Left lung (tissue), 14 donors: ENCODE measurements at places on chromosomes 2 and 18. TPM values are rescaled to one million over a fixed set of nuclear protein-coding genes. Genes with fewer than 3 reads are reported as not detected.

DNA sequence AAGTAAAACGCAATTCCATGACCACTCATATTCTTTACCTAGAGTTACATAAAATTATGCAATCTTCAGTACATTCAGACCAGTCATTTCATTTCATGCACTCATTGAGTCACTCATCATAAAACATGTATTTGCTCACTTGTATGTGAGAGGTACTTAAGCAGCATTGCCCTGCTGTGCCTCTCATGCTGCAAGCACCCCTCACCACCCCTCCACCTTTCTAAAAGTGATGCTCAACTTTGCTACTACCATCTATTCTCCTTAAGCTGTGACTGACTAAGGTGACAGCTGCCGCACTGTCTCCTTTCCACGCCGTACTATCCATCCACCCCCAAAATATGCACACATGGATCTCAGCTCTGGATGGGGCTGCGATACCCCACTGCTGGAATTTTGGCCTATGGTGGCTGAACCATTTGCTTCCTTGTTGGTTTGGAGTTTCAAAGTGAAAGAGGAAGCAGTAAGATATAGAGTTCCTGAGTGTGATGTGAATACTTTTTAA is 7.2 kb downstream of the ARHGAP25 start:
- H3K27ac ChIP-seq: peak overlapping the region; percentile 37
- no peak for DNase-seq
- H3K27me3 ChIP-seq: no peaks in the 10 kb centered on the region

DNA sequence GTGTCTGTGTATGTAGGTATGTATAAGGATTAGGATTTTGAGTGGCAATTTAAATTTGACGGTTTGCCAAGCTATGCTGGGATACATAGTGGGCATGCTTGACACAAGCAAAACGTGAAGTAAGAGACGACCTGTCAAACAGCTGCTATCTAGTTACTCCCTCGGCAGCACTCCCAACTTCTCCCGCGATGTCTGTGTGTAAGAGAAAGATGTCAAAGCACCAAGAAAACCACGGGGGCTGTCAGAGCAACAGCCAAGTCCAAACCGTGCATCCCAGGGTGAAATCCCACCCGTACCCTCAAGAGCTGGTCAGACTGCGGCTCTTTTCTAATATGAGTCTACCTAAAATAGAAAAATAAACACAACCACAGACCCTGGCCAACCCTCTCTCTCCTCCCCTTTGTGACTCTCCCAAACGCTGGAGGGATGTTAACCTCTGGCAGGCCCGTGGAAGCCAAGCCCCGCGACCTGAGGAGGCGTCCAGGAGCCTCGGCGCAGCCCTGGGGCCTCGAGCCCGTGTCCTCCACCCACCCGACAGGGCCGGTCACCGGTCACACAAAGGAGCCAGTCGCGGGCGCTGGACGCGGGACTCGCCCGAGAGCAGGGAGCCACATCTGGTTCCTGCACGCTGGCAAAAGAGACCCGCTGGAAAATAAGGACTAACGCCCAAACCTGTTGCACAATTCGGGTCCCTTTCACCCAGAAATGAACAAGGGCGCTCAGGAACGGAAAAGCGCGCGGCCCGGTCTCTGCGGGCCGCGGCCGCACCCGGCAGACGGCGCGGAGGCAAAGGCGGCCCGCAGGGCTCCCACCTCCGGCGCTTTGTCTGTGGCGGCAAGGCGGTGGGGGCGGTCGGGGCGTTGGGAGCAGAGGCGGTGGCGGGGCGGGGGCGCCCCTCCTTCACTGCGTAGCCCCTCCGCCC is 925 bp downstream of the SESTD1 start:
- H3K4me1 ChIP-seq: peaks cover 6% of the 10 kb centered on the region
- peak; percentile 36 for DNase-seq
- no peaks in the 10 kb centered on the region for H3K36me3 ChIP-seq
- H3K4me3 ChIP-seq: peak overlapping the region; percentile 58
- peak overlapping the region; percentile 91 for H3K27ac ChIP-seq

GRCh38 chr2:235394278-235394828 is 99.5 kb upstream of the AGAP1 start:
- H3K27me3 ChIP-seq: no peaks in the 10 kb centered on the region
- no peaks in the 10 kb centered on the region for H3K4me1 ChIP-seq
- no peaks in the 10 kb centered on the region for H3K36me3 ChIP-seq
- H3K4me3 ChIP-seq: no peak overlapping the region
- DNase-seq: no peak

GRCh38 chr18:67451960-67452359 is 64.6 kb downstream of the DSEL start:
- H3K4me1 ChIP-seq: no peaks in the 10 kb centered on the region
- H3K4me3 ChIP-seq: no peak overlapping the region
- DNase-seq: no peak
- no peaks in the 10 kb centered on the region for H3K27me3 ChIP-seq

DNA sequence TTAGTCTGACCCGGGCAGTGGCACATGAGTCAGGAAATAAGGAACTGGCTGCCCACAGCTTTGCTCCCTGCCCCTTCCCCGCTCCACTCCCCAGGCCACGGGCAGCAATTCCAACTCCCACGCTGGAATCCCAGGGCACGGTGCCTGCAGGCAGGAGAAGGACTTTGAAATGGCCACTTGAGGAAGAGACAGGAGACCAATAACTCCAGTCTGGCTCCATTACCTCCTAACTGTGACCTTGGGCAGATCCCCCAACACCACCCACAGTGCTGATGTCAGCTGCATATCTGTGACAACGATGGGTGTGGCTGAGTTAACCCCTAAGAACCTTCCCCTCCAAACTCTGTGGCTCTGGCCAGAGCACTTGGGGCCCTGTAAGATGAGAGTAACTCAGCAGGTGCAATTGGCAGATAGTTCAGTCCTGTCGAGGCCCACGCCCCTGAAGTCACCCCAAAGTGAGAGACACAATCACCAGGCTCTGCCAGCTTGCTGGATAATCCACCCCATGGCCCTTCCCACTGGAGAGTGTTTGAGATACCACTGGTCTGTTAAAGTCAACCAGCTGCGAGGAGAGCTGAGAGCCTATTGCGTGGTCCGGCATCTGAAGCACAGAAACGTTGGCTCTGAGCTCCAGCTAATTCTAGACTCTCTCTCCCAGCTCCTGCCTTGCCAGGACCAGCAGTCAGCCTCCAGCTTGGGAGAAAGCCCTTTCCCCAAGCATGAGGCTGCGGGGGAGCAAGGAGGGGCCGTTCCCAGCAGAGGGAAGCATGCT is 175.2 kb downstream of the TNS1 start:
- peak; percentile 72 for DNase-seq
- peaks cover 43% of the 10 kb centered on the region for H3K4me1 ChIP-seq
- H3K36me3 ChIP-seq: peaks cover 69% of the 10 kb centered on the region
- H3K27ac ChIP-seq: peak overlapping the region; percentile 70

DNA sequence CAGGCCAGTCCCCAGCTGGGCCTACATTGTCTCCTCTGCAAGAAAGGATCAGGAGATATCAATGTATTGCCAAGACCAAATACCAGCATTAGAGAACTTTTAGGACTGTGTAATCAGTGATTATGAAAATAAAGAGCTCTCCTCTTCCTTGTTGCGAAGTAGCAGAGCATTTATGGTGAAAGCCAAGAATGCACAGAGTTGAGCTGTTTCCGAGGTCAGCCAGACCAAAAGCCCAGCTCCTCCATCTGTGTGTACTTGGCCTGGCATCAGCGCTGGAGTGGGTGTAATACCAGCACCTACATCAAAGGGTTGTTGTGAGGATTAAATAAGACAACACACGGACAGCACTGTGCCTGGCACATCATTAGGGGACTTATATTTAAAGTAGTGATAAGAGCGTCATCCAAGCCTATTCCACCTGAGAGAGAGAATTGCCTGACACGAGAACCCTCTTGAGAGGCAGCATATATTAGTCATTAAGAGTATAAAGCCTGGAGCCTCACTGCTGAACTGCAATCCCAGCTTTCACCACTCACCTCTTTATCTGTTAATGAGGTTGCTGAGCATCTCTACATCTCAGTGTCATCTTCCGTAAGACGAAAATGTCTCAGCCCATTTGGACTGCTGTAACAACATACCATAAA is 7.4 kb upstream of the SLC16A14 start:
- DNase-seq: no peak
- no peaks in the 10 kb centered on the region for H3K36me3 ChIP-seq
- no peaks in the 10 kb centered on the region for H3K27me3 ChIP-seq
- peaks cover 5% of the 10 kb centered on the region for H3K4me1 ChIP-seq

DNA sequence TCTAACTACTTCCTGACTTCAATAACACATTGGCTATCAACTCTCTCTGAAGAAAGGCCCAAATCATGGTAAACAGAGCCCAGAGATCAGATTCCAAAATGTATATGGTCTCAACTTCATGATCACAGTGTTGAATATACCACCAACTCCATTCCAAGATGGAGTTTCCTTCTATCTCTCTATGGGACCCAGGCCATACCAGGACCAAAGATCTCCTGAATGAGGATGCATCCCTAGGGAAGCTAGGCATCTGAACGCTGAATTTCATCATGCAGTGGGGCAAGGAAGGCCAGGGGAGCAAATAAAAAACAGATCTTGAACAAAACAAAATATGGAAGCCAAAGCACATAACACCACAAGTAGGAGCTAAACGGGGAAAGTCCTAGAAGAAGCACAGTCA is 320.7 kb upstream of the PKDCC start:
- no peaks in the 10 kb centered on the region for H3K27me3 ChIP-seq
- no peaks in the 10 kb centered on the region for H3K36me3 ChIP-seq
- no peak overlapping the region for H3K27ac ChIP-seq
- H3K4me1 ChIP-seq: no peaks in the 10 kb centered on the region
- H3K4me3 ChIP-seq: no peak overlapping the region
- DNase-seq: no peak

DNA sequence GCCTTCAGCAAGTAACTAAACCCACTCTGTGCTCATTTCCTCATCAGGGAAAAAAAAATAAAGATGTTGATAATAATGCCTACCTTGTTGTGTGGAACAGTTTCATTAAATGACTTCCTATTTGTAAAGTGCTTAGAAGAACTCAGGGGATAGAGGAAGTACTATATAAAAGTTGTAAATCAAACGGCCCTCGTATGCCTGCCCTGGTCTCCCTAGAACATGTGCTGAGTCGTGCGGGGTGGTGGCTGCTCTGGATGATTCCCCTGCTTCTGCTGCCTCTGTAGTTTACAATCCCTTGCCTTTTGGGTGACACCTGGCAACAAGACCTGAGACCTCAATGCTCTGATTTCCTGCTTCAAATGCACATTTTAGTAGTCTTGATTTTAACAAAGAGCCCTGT is 170.0 kb downstream of the CERS6 start:
- H3K4me3 ChIP-seq: no peak overlapping the region
- no peak for DNase-seq
- no peak overlapping the region for H3K27ac ChIP-seq
- H3K36me3 ChIP-seq: no peaks in the 10 kb centered on the region
- no peaks in the 10 kb centered on the region for H3K27me3 ChIP-seq
- no peaks in the 10 kb centered on the region for H3K4me1 ChIP-seq

GRCh38 chr18:52227536-52227935 is 112.5 kb upstream of the DCC start:
- H3K4me1 ChIP-seq: no peaks in the 10 kb centered on the region
- no peaks in the 10 kb centered on the region for H3K36me3 ChIP-seq
- DNase-seq: no peak

DNA sequence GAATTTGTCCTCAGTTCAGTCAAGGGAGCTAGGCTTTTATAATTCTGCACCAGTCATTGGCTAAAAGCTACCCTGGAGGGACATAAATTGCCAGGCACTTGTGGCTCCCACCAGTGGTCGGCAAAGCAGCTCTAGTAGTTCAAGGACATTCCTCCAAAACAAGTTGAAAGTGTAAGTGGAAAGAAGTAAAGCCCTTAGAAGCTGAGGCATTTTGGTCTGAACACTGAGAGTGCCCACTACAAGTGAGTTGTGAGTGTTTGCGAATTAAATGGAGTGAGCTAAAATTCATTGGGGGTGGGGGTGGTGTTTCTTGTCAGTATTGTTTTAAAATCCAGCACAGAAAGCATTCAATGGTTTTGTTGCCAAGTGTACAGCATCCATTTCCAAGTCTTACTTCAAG is 879.9 kb upstream of the CDH2 start:
- no peaks in the 10 kb centered on the region for H3K4me1 ChIP-seq
- no peaks in the 10 kb centered on the region for H3K27me3 ChIP-seq
- no peak for DNase-seq
- H3K36me3 ChIP-seq: no peaks in the 10 kb centered on the region
- H3K4me3 ChIP-seq: no peak overlapping the region

Gene VWA3B
- 3.5 TPM for total RNA-seq

DNA sequence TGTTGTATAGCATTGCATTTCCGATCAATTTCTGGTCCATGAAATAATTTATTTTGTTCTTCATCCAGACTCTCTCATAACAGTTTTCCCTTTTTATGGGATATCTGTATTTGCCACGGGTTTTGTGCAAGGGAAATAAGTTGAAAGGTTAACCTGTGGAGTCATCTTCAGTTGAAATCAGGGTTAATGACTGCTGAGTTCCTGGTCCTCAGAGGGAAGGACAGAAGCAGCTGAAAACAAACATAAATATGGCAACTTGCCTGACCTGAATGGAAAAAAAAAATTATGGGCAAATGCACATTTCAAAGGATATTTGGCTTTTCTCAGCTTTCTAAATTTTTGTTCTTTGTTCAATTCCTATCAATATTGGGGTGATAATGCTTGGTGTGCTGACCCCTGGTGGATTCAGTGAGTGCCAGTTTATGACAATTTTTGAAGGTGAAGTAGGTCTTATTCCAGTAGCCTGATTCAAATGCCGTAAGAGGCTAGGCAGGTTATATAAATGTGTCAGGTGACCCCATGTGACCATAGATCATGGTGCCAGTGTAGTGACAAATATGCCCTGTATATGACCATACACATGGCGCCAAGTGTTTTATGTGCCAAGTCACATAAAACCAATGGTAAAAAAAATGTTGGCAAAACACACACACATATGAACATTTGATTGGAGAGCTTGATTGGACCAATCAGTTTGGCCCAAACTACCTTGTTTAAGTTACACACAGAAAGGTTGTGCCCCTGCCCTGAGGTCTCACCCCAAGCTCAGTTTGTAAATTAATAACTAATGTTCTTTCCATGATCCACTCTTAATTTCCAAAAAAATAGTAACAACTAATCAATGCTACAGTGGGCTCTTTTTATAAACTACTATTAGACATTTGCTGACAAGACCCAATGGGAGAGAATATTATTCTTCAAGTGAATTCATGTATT is 47.6 kb upstream of the FAM124B start:
- no peak for DNase-seq
- no peak overlapping the region for H3K4me3 ChIP-seq

DNA sequence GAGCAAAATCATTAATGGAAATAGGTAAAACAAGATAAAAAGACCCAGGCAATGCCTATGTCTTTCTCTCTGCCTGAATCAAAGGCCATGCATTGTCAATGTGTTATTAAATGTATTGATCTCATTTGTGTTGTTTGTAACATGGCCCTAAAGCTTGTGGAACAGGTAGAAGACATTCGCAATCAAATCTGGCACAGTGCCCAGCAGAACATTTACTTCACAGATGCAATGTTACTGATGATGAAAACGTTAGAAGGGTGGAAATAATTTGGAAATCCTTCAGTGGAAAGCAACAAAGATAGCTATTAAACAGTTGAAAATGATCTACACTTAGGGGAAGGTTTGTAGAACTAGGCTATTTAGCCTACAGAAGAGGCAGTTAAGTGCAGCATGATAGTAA is 368.2 kb downstream of the EPHA4 start:
- H3K4me3 ChIP-seq: no peak overlapping the region
- H3K27me3 ChIP-seq: no peaks in the 10 kb centered on the region
- H3K27ac ChIP-seq: no peak overlapping the region
- H3K4me1 ChIP-seq: no peaks in the 10 kb centered on the region
- H3K36me3 ChIP-seq: no peaks in the 10 kb centered on the region
